ENCODE measurements at places on chromosomes 12 and 14.

DNA sequence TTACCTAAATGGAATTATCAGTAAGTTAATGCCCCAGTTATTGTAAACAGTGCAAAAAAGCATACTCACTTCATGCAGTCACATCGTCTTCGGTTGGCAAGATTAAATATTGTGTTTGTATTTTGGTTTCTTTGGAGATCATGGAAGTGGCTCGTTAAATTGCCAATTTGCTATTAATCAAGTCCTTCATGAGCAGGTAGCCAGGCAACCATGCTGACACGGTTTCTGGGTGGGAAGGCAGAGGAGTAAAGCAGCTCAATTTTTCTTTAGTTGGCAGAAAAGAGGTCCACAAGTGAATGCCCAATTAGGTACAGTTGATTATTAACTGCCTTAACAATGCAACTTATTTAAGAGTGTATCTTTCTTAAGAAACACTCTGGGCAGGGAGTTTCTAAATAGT, 43.9 kb downstream of the PPP4R3A start:
- DNase-seq = no peak

DNA sequence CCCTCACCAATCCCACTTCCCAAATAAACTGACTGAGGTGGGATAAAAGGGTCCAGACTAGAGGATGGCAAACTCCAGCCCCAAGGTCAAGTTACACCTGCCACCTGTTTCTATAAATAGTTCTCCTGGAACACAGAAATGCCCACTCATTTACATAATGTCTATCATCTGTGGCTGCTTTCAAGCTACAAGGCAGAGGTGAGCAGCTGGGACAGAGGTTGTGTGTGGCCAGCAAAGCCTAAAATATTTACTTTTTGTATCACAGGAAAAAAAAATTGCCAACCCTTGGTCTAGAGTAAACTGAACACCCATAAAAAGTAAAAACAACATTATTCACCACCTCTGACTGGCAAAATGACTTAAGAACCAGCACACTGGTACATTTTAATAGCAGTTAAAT, 269.4 kb downstream of the RGS6 start:
- DNase-seq = no peak

- no peak for DNase-seq
These were observed 34.9 kb downstream of the SH2B3 start for GRCh38 chr12:111440631-111441030.

- DNase-seq = no peak
These were observed 250.2 kb downstream of the C12orf50 start for GRCh38 chr12:87779016-87779415.

All from lower leg skin (tissue), 4 donors.